ENCODE measurements at places on chromosomes 1 and 21. TPM values are rescaled to one million over a fixed set of nuclear protein-coding genes. Genes with fewer than 3 reads are reported as not detected.

LHX8 gene
- total RNA-seq = not detected

MCOLN3 gene
- not detected for total RNA-seq

UTS2 gene
- not detected for total RNA-seq

PEAR1 gene
- total RNA-seq = 62.6 TPM

VCAM1 gene
- total RNA-seq = 61.9 TPM

G0S2 gene
- 6.4 TPM for total RNA-seq

PARK7 gene
- 212 TPM for total RNA-seq

IGFN1 gene
- total RNA-seq = 0.10 TPM

MYCBP gene
- total RNA-seq = 14.3 TPM

KANK4 gene
- not detected for total RNA-seq

SERTAD4 gene
- 1.6 TPM for total RNA-seq

TEDDM1 gene
- not detected for total RNA-seq

LCE3E gene
- total RNA-seq = not detected

DDOST gene
- total RNA-seq = 417 TPM

ABCG1 gene
- 66.0 TPM for total RNA-seq

OR2L13 gene
- not detected for total RNA-seq

LCE1E gene
- total RNA-seq = not detected

NPPA gene
- not detected for total RNA-seq

C4BPB gene
- not detected for total RNA-seq

KRTAP21-2 gene
- not detected for total RNA-seq

SELENON gene
- total RNA-seq = 263 TPM

TFF2 gene
- not detected for total RNA-seq

GJA9 gene
- not detected for total RNA-seq

C1orf115 gene
- total RNA-seq = 20.4 TPM

AMY1C gene
- not detected for total RNA-seq

C1orf21 gene
- total RNA-seq = 28.1 TPM

ODR4 gene
- total RNA-seq = 14.7 TPM
